ENCODE measurements at places on chromosomes 6 and 20. TPM values are rescaled to one million over a fixed set of nuclear protein-coding genes. Genes with fewer than 3 reads are reported as not detected.

TRIM40 gene
- 0.39 TPM for total RNA-seq

DNA sequence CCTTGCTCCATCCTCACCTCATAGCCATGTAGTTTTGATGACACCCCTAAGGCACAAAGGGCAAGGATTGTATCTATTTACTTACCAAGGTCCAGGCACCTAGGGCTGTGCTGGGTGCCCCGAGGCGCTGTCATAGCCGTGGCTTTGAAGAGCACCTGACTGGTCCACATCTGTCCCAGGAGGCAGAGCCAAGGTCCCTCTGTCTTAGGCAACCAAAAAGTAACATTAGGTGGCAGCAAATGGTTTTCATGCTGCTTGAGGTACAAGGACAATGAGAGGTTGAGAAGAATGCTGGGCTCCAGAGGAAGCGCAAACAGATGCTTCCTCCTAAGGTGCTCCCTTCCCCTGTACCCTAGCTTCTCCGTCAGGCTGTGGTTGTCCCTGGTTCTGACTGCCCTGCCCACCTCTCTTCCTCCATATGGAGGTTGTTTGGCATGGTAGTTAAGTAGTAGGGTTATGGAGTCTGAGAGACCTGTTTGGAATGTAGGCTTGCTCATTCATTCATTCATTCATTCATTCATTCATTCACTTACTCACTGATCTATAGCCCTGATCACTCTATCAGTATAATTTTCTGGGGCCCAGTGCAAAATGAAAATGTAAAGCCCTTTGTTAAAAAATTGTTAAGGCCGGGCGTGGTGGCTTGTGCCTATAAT lies 3.0 kb upstream of the UQCC2 start:
- no peaks in the 10 kb centered on the region for H3K27me3 ChIP-seq
- peaks cover under 1% of the 10 kb centered on the region for H3K36me3 ChIP-seq
- DNase-seq, result no peak
- H3K27ac ChIP-seq, result no peak overlapping the region

DNA sequence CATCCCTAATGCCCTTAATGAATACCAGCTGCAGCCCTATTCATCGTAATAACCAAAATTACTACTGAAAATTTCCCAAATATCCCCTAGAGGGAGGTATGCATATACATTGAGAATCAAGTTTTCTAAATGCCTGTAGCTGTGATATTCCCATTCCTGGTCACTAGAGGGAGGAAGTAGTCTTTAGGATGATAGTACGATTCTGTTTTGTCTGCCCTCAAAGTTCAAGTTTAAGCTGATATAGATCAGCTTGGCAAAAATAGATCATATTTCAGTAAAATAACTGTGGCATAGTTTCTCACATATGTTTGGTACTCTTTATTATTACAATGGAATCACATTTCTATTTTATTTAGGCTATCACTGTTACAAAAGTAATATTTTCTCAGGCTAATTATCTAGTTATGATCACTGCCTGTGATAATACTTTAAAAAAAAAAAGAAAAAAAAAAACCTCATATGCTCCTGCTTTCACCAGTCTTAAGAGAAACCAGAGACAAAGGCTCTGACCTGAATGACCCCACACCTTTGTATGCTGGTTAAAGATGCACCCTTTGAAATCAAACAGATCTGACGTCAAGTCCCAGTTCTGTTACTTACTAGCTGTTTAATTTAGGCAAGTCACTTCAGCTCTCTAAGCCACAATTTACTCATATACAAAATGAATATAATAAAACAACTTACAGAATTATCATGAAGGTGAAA lies 11.0 kb downstream of the TSPYL1 start:
- H3K4me1 ChIP-seq, result peaks cover 11% of the 10 kb centered on the region
- peaks cover 35% of the 10 kb centered on the region for H3K36me3 ChIP-seq
- no peaks in the 10 kb centered on the region for H3K27me3 ChIP-seq
- DNase-seq, result peak; percentile 40

POM121L2 gene
- total RNA-seq, result not detected

DNA sequence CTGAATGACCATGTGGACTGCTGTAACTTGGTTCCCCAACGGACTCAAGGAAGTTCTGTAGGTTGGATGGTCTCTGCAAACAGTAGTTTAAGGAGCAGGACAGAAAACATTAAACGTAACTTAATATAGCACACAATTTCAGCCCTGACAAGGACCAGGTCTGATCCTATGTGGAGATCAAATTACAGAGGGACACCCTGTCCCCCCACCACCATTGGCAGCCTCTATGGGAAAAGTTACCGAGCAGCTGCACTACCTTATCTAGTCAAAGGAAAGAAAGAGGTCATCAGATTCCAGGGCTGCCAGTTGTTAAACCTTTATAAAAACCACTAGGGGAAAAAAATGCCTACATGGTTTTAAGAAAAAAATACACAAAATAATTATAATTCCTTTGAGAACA lies 191.5 kb upstream of the RSPO3 start:
- H3K36me3 ChIP-seq, result no peaks in the 10 kb centered on the region
- DNase-seq, result no peak
- no peak overlapping the region for H3K4me3 ChIP-seq
- H3K4me1 ChIP-seq, result no peaks in the 10 kb centered on the region

GRCh38 chr6:109526905-109527628 lies 44.0 kb upstream of the ZBTB24 start:
- no peaks in the 10 kb centered on the region for H3K4me1 ChIP-seq
- no peaks in the 10 kb centered on the region for H3K36me3 ChIP-seq
- no peak overlapping the region for H3K4me3 ChIP-seq
- no peak overlapping the region for H3K27ac ChIP-seq

GRCh38 chr20:60637801-60638200 lies 614.3 kb upstream of the CDH4 start:
- DNase-seq, result no peak
- no peaks in the 10 kb centered on the region for H3K36me3 ChIP-seq
- H3K4me3 ChIP-seq, result no peak overlapping the region
- H3K27me3 ChIP-seq, result no peaks in the 10 kb centered on the region

- H3K4me1 ChIP-seq, result peaks cover 39% of the 10 kb centered on the region
- DNase-seq, result no peak
- H3K36me3 ChIP-seq, result peaks cover 30% of the 10 kb centered on the region
These were observed 35.3 kb downstream of the CHMP4B start for GRCh38 chr20:33846291-33846935.

GRCh38 chr6:6612308-6612707 lies 23.8 kb downstream of the LY86 start:
- H3K27ac ChIP-seq, result no peak overlapping the region
- no peak overlapping the region for H3K4me3 ChIP-seq
- no peak for DNase-seq
- H3K4me1 ChIP-seq, result peaks cover 43% of the 10 kb centered on the region
- H3K36me3 ChIP-seq, result no peaks in the 10 kb centered on the region

DNA sequence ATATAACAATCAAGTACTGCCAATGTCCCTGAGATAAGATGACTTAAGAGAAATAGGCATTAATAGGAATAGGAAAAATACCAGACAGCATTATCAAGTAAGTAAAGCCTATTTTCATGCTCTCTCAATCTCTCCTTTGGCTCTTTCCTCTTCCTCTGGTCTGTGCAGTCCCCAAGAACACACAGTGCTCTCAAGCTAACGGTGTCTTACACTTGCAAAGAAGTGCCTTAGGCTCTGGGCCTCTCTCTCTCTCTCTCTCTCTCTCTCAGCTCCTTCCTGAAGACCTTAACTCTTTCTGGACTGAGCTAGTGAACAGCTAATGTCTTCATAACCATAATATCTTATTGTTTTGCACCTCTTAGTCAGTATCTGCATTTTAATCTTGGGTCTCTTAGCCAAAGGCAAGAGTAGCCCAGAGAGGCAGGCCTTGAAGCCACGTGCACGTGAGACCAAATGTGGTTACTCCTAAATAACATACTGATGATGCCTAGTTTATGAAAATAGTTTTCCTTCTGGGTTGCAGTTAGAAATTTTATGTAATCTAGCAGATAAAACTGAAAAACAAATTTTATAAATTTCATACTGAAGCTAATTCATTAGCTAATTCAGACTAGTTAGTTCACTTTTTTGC lies 70.8 kb downstream of the TPD52L1 start:
- DNase-seq, result no peak
- no peaks in the 10 kb centered on the region for H3K4me1 ChIP-seq
- H3K27me3 ChIP-seq, result no peaks in the 10 kb centered on the region
- no peak overlapping the region for H3K4me3 ChIP-seq

BANF2 gene
- total RNA-seq, result not detected

VWA7 gene
- 6.8 TPM for total RNA-seq

GRCh38 chr6:37192666-37193065 lies 22.7 kb downstream of the PIM1 start:
- H3K4me1 ChIP-seq, result no peaks in the 10 kb centered on the region
- no peak overlapping the region for H3K4me3 ChIP-seq
- DNase-seq, result no peak

- H3K27me3 ChIP-seq, result no peaks in the 10 kb centered on the region
- H3K4me1 ChIP-seq, result peaks cover 6% of the 10 kb centered on the region
- peak overlapping the region; percentile 43 for H3K4me3 ChIP-seq
These were observed 210.8 kb downstream of the ARHGAP18 start for GRCh38 chr6:129498950-129499842.

GRCh38 chr20:24701668-24702067 lies 232.2 kb downstream of the SYNDIG1 start:
- no peaks in the 10 kb centered on the region for H3K27me3 ChIP-seq
- H3K4me3 ChIP-seq, result no peak overlapping the region
- H3K27ac ChIP-seq, result no peak overlapping the region
- DNase-seq, result no peak
- no peaks in the 10 kb centered on the region for H3K4me1 ChIP-seq

GRCh38 chr20:56606174-56606945 lies 22.7 kb upstream of the TFAP2C start:
- H3K27me3 ChIP-seq, result no peaks in the 10 kb centered on the region
- H3K4me3 ChIP-seq, result no peak overlapping the region
- no peaks in the 10 kb centered on the region for H3K4me1 ChIP-seq
- H3K36me3 ChIP-seq, result no peaks in the 10 kb centered on the region
- DNase-seq, result no peak

- no peak overlapping the region for H3K27ac ChIP-seq
- no peaks in the 10 kb centered on the region for H3K4me1 ChIP-seq
- H3K4me3 ChIP-seq, result no peak overlapping the region
- no peak for DNase-seq
These were observed 104.8 kb upstream of the KCNG1 start for GRCh38 chr20:51127713-51128112.

PDYN gene
- total RNA-seq, result not detected

PLA2G7 gene
- not detected for total RNA-seq

NNAT gene
- not detected for total RNA-seq

DNA sequence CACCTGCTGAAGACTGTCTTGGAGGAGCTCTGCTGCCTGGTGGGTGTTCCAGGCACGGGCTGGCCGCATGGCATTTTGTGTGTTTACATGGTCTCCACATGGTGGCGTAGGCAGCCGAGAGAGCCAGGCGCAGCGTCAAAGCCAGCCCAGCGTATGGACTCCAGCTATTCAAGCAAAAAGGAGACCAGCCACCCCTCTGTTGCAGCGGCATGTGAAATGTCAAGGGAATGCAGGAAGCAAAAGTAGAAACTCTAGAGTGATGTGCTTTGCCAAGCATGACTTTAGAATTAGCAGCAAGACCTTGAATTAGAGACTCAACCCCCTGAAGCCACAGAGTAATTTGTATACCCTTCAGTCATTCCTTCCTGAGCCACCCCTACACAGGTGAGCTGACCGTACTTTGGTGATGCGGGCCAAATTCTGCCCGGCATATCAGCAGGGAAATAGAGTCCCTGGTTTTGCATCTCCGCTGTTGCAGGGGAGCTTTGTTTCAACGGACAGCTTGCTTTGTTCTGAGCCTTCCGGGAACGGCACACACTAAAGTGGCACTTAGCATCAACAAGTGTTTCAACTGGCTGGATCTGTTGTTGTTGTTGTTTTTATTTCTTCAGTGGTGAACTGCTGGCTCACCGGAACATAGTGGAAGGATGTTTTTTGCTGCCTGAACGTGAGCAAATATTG lies 48.5 kb downstream of the FNDC1 start:
- H3K27me3 ChIP-seq, result peaks cover 5% of the 10 kb centered on the region
- H3K4me3 ChIP-seq, result no peak overlapping the region
- no peaks in the 10 kb centered on the region for H3K36me3 ChIP-seq

CNR1 gene
- not detected for total RNA-seq

DNA sequence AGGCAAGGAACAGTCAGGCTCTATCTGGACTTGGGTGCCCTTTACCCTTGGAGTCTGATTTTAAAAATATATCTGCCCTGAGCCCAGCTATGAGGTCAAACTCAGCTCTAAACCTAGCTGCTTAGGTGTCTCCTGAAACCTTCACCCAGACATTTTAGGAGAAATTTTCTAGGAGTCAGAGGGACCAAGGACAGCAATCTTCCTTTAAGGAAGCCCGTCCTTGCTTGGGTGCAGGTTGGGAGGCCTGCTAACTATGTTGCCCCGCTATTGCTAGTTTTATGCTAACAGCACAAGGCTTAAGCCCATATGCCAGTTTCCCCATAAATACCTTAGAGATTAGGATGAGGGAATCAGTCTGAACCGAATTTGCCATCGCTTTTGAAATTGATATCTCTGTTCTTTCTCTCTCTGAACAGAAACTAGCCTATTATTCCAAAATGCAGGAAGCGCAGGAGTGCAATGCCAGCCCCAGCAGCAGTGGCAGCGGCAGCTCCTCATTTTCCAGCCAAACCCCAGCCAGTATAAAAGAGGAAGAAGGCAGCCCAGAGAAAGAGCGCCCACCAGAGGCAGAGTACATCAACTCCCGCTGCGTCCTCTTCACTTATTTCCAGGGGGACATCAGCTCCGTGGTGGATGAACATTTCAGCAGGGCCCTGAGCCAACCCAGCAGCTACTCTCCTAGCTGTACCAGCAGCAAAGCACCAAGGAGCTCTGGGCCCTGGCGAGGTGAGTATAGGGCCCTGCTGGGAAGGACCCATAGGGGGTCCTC lies 2.6 kb downstream of the VGLL2 start:
- H3K36me3 ChIP-seq, result no peaks in the 10 kb centered on the region
- peaks cover 3% of the 10 kb centered on the region for H3K4me1 ChIP-seq
- peaks cover 59% of the 10 kb centered on the region for H3K27me3 ChIP-seq
- no peak overlapping the region for H3K27ac ChIP-seq
- no peak for DNase-seq

GRCh38 chr6:38567436-38567835 lies 72.3 kb downstream of the BTBD9 start:
- H3K4me3 ChIP-seq, result no peak overlapping the region
- no peak for DNase-seq
- H3K27me3 ChIP-seq, result no peaks in the 10 kb centered on the region
- H3K27ac ChIP-seq, result no peak overlapping the region
- H3K4me1 ChIP-seq, result no peaks in the 10 kb centered on the region

- no peak for DNase-seq
- H3K27me3 ChIP-seq, result peaks cover 6% of the 10 kb centered on the region
- H3K27ac ChIP-seq, result no peak overlapping the region
- H3K4me1 ChIP-seq, result peaks cover 4% of the 10 kb centered on the region
- H3K4me3 ChIP-seq, result no peak overlapping the region
These were observed 56.2 kb upstream of the EPB41L1 start for GRCh38 chr20:36098364-36098763.
